ENCODE measurements at places on chromosomes 11 and 22. TPM values are rescaled to one million over a fixed set of nuclear protein-coding genes. Genes with fewer than 3 reads are reported as not detected.

DNA sequence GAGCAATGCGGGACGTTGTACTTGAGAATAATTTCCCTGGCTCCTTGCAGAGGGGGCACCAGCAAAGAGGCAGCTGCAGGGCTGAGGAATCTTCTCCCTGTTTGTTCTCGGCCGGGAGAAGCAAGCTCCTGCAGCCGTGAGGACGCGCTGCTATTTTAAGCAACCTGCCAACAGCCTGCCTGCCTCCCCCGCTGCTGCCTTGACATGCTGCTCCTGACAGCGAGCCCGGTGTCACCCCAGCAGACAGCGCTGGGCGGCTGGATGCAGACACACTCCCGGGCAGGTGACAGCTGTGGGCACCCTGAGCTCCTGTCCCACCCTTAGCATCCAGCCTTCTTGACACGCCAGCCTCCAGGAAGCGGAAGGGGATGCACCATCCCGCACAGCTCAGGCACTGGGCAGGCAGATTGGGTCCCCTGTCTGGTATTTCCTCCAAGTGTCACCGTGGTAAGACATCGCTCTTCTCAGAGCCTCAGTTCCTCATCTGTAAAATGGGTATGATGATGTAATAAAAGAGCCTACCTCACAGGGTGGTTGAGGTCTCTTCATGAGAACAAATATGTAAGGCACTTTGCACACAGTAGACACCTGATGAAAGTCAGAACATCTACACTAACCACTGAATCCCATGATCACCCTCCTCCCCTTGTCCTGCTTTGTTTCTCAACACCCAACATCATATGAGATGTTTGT, 530.6 kb downstream of the MN1 start:
- H3K27me3 ChIP-seq = peaks cover 27% of the 10 kb centered on the region
- DNase-seq = no peak
- no peak overlapping the region for H3K27ac ChIP-seq
- H3K4me3 ChIP-seq = no peak overlapping the region
- H3K4me1 ChIP-seq = no peaks in the 10 kb centered on the region

DNA sequence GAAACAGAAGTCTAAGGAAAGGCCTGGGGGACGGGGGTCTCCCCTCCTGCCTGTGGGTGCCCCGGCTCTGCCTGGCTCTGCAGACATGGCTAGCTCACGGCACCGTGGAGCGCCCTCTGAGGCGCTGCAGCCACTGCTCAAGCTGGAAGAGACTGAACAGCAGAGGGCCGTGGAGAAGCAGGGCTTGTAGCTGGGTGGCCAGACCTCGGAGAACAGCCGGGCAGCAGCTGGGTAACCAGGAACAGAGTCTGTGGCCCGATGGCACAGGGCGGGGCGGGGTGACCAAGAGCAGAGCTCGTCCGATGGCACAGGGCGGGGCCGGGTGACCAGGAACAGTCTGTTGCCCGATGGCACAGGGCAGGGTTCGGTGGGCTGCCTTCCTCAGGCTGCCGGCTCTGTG, 18.1 kb downstream of the RNH1 start:
- no peaks in the 10 kb centered on the region for H3K36me3 ChIP-seq
- no peaks in the 10 kb centered on the region for H3K27me3 ChIP-seq
- no peak overlapping the region for H3K4me3 ChIP-seq
- H3K27ac ChIP-seq = no peak overlapping the region
- no peaks in the 10 kb centered on the region for H3K4me1 ChIP-seq
- DNase-seq = no peak

- DNase-seq = no peak
- H3K4me1 ChIP-seq = no peaks in the 10 kb centered on the region
- no peaks in the 10 kb centered on the region for H3K27me3 ChIP-seq
- no peak overlapping the region for H3K4me3 ChIP-seq
Measured at GRCh38 chr11:36333897-36334296, 37.8 kb downstream of the PRR5L start.

- peaks cover 22% of the 10 kb centered on the region for H3K4me1 ChIP-seq
- no peak for DNase-seq
- no peaks in the 10 kb centered on the region for H3K27me3 ChIP-seq
- no peaks in the 10 kb centered on the region for H3K36me3 ChIP-seq
- no peak overlapping the region for H3K4me3 ChIP-seq
- no peak overlapping the region for H3K27ac ChIP-seq
Measured at GRCh38 chr11:119706887-119707286, 22.1 kb downstream of the NECTIN1 start.

The TEX54 gene
- polyA plus RNA-seq = 3.5 TPM

- H3K36me3 ChIP-seq = no peaks in the 10 kb centered on the region
- no peak for DNase-seq
- no peaks in the 10 kb centered on the region for H3K4me1 ChIP-seq
- H3K27me3 ChIP-seq = no peaks in the 10 kb centered on the region
Measured at GRCh38 chr11:73249853-73250783, 22.0 kb upstream of the P2RY6 start.

The ST14 gene
- polyA plus RNA-seq = 81.4 TPM

DNA sequence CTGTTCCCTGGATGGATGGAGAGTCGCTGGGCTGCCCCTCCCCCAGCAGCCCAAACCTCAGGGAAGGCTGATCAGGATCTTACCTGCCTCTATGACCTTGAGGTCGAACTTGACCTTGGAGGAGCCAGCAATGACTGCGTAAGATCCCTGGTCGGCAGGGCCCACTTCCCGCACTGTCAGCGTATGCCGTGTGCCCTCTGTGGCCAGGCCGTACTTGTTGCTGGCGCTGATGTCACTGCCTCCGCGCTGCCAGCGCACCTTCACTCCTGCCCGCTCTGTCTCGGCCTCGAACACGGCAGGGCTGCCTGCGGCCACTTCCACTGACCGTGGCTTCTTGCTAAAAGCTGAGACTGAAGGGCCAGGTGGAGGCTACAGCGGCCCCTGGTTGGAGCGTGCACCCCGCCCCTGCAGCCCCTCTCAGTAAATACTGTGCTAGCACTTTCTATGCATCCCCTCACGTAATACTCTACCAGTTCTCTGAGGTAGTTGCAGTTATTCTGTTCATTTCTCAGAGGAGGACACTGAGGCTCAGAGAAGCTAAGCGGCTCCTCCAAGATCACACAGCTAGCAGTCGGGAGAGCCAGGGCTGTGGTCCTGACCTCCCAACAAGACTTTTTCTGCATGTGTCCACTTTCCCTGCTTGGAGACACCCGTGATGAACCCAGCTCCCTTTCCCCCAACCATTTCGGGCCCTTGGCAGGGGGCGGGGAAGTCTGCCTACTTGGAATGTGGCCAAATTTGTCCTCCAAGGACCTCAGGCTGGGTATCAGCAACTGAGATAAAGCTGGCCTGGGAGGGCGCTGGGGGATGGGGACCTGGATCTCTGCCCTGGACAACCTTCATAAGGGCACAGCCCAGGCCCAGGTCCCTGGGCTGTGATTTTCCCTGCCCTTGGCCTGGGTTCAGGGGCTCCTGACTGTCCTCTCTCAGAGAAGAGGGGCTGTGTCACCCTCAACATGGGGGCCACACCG, 1.1 kb downstream of the MYBPC3 start:
- no peaks in the 10 kb centered on the region for H3K36me3 ChIP-seq
- H3K4me3 ChIP-seq = no peak overlapping the region
- no peaks in the 10 kb centered on the region for H3K4me1 ChIP-seq

Data from hepatocyte (in vitro differentiated cells).